ENCODE measurements at places on chromosomes 5 and 9. TPM values are rescaled to one million over a fixed set of nuclear protein-coding genes. Genes with fewer than 3 reads are reported as not detected.

DNA sequence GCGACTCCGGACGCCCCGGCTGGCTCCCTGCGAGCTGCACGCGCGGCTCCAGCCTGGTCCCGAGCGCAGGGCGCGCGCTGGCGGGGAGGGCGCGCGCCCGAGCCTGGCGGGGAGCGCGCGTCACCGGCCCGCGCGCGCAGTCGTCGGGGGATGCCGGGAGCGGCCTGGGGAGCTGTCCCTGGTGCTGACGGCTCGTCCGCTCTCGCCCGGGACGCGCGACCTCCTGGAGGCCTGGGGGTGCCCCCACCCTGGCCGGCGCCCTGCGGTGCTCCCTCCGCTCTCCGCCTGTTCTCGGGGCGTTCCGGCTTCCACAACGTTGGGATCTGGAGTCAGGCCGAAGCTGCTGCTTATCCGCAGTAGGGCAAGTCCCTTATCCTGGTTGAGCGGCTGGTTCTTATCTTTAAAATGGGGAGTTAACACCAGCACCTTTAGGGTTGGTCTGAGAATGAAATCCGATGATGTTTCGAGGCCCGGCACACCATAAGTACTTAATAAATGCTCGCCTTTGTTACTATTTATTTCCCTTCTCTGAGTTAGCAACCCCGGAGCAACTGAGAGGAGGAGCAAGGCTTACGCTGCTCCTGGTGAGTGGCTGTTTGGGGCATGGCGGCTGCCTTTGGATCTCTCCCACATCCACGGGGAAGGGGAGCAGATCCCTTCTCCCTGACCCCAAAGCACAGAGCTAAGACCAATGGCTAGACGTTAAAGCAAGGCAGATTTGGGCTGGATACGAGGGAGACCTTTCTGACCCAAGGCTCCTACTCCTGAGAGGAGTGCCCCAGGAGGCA is at the start of gene FAM163B:
Gene FAM163B (minus strand): TSS at position 79 of the 788 bp plus-strand sequence. CDS start 29,166 bp downstream, outside the sequence.
- peak; percentile 53 for DNase-seq
- H3K4me1 ChIP-seq: peaks cover 2% of the 10 kb centered on the region
- no peak within 1 kb of the TSS for H3K4me3 ChIP-seq
- no peaks in the 10 kb centered on the region for H3K36me3 ChIP-seq
- no peak within 1 kb of the TSS for H3K27ac ChIP-seq

DNA sequence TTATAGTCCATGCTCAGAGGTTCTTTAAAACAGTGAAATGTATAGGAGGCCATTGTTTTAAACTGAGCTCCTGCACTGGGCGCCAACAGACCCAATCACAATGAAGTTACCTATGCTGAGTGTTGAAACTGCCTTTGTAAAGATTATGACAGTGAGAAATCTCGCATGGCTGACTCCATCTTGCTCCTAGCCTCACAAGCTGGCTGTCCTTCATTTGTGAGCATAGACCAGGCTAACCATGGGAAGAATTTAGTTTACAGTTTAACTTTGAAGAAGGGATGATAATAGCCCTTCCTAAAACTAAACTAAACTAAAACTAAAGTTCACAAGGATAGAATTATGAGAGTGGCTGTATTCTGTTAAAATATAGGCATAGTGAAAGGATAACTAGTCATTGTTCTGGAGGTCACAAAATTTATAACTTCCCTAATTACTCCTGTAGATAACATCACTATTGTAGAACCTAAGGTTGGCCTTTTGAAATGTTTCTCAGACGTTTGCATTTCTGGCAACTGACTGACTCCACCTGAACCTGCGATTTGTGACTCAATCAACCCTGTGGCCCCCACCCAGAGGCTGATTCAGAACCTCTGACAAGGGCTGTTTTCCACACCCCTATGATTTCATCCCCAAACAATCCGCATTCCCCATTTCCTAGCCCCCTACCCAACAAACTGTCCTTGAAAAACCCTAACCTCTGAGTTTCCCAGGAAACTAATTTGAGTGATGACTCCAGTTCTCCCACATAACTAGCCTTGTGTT is 59.1 kb downstream of the HMHB1 start:
- H3K4me1 ChIP-seq: no peaks in the 10 kb centered on the region
- no peak for DNase-seq
- no peak overlapping the region for H3K4me3 ChIP-seq
- no peaks in the 10 kb centered on the region for H3K27me3 ChIP-seq
- H3K36me3 ChIP-seq: no peaks in the 10 kb centered on the region

Gene FAM13B
- 31.3 TPM for total RNA-seq

Gene PCDHGC4
- total RNA-seq: not detected

DNA sequence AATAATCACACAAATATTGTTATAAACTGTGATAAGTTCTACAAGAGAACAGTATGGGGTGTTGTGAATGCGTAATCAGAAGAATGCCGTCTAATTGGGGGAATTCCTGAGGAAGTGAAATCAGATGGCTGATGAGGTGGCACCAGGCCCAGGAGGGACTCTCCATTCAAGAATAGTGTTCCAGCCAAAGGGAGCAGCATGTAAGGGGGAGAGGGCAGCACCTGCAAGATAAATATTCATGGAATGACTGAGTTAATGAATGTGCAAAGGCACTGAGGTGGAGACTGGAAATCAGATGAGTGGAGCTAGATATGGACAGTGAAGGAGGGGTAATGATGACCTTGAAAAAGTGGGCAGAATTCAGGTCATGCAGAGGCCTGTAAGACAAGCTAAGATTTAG is 250.6 kb downstream of the ARRDC3 start:
- H3K27ac ChIP-seq: no peak overlapping the region
- DNase-seq: no peak
- no peak overlapping the region for H3K4me3 ChIP-seq
- no peaks in the 10 kb centered on the region for H3K36me3 ChIP-seq

GRCh38 chr9:128257086-128257825 is 18.6 kb downstream of the GOLGA2 start:
- H3K27ac ChIP-seq: no peak overlapping the region
- peaks cover under 1% of the 10 kb centered on the region for H3K27me3 ChIP-seq
- no peak for DNase-seq
- H3K4me3 ChIP-seq: no peak overlapping the region
- H3K4me1 ChIP-seq: no peaks in the 10 kb centered on the region

Gene CDH18
- not detected for total RNA-seq

- no peak overlapping the region for H3K4me3 ChIP-seq
- DNase-seq: no peak
- H3K36me3 ChIP-seq: no peaks in the 10 kb centered on the region
- no peak overlapping the region for H3K27ac ChIP-seq
- H3K4me1 ChIP-seq: peaks cover 12% of the 10 kb centered on the region
Observed at GRCh38 chr5:14265570-14265969, 122.4 kb downstream of the TRIO start.

Gene LHX3
- not detected for total RNA-seq

- peaks cover 6% of the 10 kb centered on the region for H3K4me1 ChIP-seq
- no peaks in the 10 kb centered on the region for H3K27me3 ChIP-seq
- no peak overlapping the region for H3K27ac ChIP-seq
- H3K4me3 ChIP-seq: no peak overlapping the region
- DNase-seq: no peak
Observed at GRCh38 chr9:94014066-94014654, 59.0 kb upstream of the BARX1 start.

Gene HRH2
- total RNA-seq: 25.5 TPM

Gene SLC46A2
- not detected for total RNA-seq

DNA sequence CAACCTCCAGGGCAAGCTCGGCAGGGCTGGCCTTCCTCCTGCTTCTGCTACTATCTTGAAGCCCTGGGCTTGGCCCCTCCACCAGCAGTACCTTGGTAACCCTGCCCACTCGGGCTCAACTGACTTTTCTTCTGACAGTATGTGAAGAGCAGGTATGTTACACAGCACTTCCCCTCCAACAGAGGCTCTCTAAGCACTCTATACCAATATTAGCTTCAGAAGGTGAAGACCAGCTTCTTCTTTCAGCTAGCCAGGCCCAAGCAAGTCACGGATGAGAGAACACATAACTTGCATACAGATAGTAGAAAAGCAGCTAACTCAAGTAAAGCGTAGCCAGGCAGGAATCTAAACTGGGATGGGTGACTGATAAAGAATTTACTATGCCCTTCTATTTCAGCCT is 64.3 kb downstream of the FEM1C start:
- H3K27ac ChIP-seq: no peak overlapping the region
- H3K36me3 ChIP-seq: no peaks in the 10 kb centered on the region
- peaks cover 28% of the 10 kb centered on the region for H3K27me3 ChIP-seq
- H3K4me1 ChIP-seq: no peaks in the 10 kb centered on the region

Gene BTF3
- total RNA-seq: 807 TPM

- H3K4me3 ChIP-seq: no peak overlapping the region
- DNase-seq: no peak
- H3K36me3 ChIP-seq: no peaks in the 10 kb centered on the region
- no peak overlapping the region for H3K27ac ChIP-seq
- no peaks in the 10 kb centered on the region for H3K4me1 ChIP-seq
- H3K27me3 ChIP-seq: no peaks in the 10 kb centered on the region
Observed at GRCh38 chr5:20446121-20446520, 458.1 kb upstream of the CDH18 start.

DNA sequence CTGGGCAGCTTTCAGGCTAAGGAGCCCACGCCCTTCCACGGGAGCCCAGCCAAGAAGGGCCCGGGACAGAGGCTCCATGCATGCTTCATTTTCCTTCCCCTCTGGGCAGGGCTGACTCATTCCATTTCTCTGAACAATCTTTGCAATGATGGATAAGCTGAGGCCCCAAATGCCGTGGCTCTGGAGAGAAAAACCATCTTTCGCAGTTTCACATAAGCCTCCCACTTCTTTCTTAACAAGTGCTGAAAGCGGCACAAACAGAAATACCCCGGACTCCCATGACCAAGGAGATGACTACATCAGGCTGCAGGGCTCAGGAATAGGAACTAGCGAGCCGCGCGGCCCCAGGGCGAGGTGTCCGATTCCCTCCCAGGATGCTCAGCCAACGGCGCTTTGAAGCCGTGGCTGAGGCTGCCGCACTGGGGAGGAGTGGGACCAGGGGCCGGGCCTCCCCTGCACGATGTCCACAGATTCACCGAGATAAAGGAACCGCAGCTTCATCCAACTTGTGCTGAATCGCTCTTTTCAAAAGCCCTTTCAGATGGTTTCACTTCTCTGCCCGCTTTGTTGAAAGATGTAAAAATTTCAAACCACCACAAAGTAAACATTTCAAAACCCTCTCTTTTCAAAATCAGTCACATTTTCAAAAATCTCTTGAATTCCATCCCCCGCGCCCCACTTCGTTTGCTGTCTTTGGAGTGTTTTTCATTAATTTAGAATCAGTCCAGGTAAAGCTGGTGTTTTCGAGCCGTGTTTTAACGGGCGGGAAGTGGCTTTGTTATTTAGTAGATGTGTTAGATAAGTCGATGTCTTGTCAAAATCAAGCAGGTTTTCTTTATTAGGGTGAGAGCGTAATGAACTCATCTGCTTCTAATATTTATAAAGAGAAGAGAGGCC is 96.5 kb upstream of the LMX1B start:
- peak; percentile 68 for DNase-seq
- H3K4me1 ChIP-seq: peaks cover 30% of the 10 kb centered on the region
- peaks cover 68% of the 10 kb centered on the region for H3K27me3 ChIP-seq
- H3K36me3 ChIP-seq: no peaks in the 10 kb centered on the region
- H3K4me3 ChIP-seq: peak overlapping the region; percentile 78
- H3K27ac ChIP-seq: peak overlapping the region; percentile 85

GRCh38 chr5:68479524-68479923 is 264.0 kb downstream of the PIK3R1 start:
- peaks cover 3% of the 10 kb centered on the region for H3K27me3 ChIP-seq
- H3K27ac ChIP-seq: no peak overlapping the region
- no peak overlapping the region for H3K4me3 ChIP-seq
- DNase-seq: no peak
- H3K36me3 ChIP-seq: no peaks in the 10 kb centered on the region
- no peaks in the 10 kb centered on the region for H3K4me1 ChIP-seq

DNA sequence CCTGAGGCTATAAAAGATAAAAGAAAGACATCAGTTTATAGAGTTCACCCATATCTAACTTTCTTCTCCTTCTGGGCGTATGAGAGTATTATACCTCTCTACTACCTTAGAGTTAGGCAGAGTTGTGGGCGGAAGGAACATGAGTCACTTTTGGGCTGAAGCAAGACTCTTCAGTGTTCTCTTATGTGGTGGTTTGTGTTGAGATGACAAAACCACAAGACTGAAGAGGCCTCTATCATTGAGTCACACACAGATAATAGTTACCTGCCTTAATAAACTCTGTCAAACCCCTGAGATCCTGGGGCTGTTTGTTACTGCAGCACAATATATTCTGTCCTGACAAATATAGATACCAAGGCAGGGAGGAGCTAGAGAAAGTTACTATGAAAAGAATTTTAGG is 184.2 kb downstream of the EFNA5 start:
- H3K4me3 ChIP-seq: no peak overlapping the region
- peaks cover 9% of the 10 kb centered on the region for H3K27me3 ChIP-seq
- H3K27ac ChIP-seq: no peak overlapping the region
- peaks cover 9% of the 10 kb centered on the region for H3K36me3 ChIP-seq

Gene SAXO1
- total RNA-seq: not detected

DNA sequence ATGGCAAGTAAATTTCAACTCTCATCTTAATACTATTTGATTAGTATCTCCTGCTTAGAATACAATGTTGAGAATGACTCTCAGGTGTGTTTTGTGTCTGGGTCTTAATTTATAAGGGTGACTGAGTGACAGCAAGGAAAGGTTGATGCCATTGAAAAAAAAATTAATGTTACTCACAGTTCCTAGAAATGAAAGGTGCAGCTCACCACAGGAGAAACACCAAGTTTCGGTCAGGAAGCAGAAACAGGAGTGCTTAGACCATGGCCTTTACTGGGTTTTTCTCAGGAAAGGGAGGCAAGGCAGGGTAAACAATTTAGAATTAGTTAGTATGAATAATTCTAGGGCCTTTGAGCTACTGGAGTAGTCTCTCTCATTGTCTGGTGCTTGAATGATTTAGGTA is 159.2 kb upstream of the C9orf72 start:
- H3K4me1 ChIP-seq: peaks cover 21% of the 10 kb centered on the region
- H3K4me3 ChIP-seq: no peak overlapping the region
- no peak for DNase-seq
- H3K36me3 ChIP-seq: no peaks in the 10 kb centered on the region
- peaks cover 7% of the 10 kb centered on the region for H3K27me3 ChIP-seq

DNA sequence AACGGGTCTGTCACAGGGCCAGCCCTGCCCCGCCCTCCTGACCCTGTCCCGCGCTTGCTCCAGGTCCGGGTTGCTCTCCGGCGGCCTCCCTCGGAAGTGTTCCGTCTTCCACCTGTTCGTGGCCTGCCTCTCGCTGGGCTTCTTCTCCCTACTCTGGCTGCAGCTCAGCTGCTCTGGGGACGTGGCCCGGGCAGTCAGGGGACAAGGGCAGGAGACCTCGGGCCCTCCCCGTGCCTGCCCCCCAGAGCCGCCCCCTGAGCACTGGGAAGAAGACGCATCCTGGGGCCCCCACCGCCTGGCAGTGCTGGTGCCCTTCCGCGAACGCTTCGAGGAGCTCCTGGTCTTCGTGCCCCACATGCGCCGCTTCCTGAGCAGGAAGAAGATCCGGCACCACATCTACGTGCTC is 4.2 kb downstream of the B4GALT7 start:
- peaks cover 3% of the 10 kb centered on the region for H3K36me3 ChIP-seq
- H3K27me3 ChIP-seq: no peaks in the 10 kb centered on the region
- H3K4me3 ChIP-seq: no peak overlapping the region
- DNase-seq: no peak

DNA sequence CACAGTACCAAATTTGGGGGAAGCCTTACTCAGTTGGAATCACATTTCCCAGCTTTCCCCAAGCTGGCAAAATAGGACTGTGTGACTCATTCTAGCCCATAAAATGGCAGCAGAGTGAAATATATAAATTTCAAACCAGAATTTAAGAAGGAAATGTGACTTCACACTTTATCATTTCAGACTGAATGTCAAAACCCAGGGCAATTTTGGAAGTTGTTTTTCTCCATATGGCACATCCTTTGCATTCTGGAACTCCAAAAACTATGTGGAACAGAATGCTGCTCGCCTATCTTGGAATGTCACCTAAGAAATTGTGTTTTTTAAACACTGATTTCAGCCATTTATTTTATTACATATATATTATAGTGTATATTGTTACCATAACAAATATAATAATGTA is 424.7 kb upstream of the ST8SIA4 start:
- no peak for DNase-seq
- H3K27ac ChIP-seq: no peak overlapping the region
- H3K27me3 ChIP-seq: no peaks in the 10 kb centered on the region

Measured in activated CD4-positive, alpha-beta T cell treated with anti-CD3 and anti-CD28 coated beads, Interleukin-2, amount 10 ng/mL, durations not matched to agents 7 days and 5 days (primary cell).